ENCODE measurements at places on chromosomes 1 and 21.

DNA sequence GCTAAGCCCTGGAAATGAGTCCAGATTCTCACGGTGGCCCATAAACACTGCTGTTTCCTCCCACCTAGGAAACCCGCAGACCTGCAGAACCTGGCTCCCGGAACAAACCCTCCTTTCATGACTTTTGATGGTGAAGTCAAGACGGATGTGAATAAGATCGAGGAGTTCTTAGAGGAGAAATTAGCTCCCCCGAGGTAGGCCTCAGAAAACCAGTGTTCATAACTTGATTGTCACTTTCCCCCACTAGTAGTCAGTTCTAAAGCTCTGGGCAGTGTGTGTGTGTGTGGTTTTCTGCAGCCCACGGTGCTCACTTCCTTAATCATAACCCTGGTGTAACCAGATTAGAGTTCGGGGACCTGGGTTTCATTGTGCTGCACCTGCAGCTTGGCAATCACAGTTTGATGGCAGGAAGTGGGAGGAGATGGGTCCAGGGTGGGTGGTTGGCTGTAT lies 39.1 kb downstream of the CLIC6 start:
- DNase-seq, result peak; percentile 53

GRCh38 chr1:168613038-168613451 lies 36.6 kb downstream of the XCL1 start:
- no peak for DNase-seq

DNA sequence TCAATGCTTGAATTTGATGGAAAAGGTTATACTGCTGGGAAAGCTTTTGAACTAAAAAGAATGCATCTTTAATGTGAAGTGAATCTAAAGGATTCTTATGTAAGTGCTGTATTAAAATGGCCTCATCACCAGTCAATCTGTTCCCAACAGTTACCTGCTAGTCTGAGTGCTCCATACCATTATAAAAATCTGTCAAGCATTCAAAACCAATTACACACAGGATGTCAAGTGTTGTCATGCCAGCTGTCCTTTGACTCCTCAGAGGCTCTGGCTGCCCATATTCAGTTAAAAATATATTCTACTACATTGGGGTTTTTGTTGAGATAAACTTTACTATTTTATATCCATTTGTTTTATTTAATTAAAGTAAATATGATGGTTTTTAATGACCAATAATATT lies 1587.7 kb downstream of the AMY1C start:
- DNase-seq, result no peak

GRCh38 chr1:48093696-48094528 lies 96.7 kb upstream of the TRABD2B start:
- DNase-seq, result peak; percentile 79

- no peak for DNase-seq
These were observed 46.6 kb upstream of the C1orf105 start for GRCh38 chr1:172373864-172374263.

- no peak for DNase-seq
These were observed 123.7 kb upstream of the ATP1B1 start for GRCh38 chr1:168982778-168983177.

GRCh38 chr1:22772014-22772413 lies 61.4 kb downstream of the EPHB2 start:
- DNase-seq, result no peak

DNA sequence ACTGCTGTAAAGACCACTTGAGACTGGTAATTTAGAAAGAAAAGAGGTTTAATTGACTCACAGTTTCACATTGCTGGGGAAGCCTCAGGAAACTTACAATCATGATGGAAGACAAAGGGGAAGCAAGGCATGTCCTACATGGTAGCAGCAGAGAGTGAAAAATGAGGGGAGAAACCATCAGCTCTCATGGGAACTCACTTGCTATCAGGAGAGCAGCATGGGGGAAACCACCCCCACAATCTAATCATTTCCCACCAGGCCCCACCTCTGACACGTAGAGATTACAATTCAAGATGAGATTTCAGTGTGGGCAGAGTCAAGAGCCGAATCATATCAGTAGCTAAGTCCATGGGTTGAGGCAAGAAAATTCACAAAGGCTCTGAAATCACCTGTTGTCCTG lies 23.8 kb upstream of the LYPD8 start:
- DNase-seq, result no peak

- DNase-seq, result no peak
These were observed 190.3 kb downstream of the VPS13D start for GRCh38 chr1:12420171-12420570.

DNA sequence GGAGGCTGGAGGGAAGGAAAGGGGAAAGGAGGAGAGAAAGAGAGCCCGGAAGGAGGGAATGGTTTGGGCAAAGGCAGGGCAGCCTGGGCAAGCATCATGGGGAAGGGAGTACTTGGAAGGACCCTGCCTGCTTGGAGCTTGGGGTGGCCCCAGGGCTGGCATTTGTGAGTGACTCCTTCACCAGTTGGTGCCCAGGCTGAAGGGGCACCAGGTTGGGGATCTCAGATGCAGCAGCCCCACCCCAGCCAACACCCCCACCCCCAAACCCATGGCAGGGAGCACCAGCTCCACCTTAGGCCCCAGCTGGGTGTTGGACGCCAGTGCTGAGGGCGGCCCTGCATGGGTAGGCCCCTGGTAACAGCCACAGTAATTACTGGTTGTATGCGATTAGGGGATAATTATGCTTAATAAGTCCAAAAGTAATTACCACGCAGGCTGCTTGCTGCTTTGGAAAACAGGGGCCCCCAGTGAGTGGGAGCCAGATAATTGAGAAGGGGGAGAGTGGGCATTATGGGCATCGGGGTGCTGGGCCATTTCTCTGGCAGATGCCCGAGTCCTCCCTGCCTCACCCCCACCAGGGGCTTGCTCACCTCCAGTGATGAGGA lies 78.3 kb downstream of the VWA5B1 start:
- no peak for DNase-seq

DNA sequence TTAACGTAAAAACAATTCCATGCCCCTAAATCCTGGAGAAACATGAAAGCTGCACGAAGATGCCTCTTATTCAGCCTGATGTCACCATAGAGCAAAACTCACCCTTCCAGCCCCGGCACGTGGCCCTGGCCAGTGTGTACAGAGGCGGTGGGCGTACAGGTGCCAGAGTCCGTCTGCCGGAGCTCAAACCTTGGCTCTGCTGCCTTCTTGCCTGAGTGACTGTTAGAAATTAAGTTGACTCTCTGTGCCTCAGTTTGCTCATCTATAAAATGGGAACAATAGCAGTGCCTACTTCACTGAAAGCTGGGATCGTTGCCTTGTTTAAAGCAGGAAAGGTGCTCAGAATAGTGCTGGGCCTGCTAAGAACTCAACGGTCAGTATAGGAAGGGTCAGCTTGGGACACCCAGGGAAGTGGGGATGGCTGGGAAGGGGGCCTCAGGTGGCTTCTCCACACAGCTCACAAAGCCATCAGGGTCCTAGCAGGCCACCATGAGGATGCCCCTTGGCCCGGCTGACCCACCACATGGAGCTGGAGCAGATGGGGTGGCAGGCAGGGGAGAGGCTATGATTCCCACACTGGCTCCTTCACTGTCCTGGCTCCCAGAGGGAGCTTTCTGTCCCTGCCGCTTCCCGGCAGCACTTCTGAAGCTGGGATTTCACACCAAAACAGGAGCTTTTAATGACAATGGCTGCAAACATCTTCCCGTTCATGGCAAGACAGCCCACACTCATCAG lies 237.2 kb downstream of the NPHP4 start:
- DNase-seq, result no peak

GRCh38 chr1:59295618-59296017 lies 1.3 kb upstream of the FGGY start:
- DNase-seq, result no peak

DNA sequence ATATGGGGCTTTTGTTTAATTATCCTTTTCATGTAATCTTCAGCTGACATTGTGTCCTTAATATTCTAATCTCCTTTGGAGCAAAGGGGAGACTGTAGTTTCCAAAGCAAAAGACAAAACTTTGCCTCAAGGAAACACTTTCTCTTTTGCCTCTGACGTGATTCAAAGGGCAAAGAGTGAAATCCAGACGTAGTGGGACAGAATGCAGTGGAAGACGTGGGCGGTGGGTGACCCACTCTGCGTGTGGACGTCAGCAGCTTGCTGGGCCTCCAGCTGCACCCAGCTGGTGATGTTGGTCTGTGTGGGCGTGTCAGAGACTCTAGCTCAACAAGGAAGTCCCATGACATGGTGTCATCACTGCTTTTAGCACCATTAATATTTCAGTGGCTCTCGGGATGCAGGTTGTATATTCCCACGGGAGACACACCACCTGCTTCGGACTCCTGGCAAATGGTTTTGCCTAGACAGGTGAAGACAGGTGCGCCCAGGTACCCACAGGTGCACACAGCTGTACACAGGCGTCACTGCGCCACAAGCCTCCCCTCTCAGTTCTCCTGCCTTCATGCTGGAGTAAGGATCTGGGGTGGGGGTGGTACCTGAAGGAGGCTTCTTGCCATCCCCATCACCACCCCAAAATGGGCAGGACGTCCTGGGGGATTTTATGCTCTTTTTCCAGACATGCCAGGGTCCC lies 292.1 kb upstream of the VAMP3 start:
- peak; percentile 16 for DNase-seq

GRCh38 chr1:215282557-215282956 lies 200.0 kb downstream of the KCNK2 start:
- DNase-seq, result no peak

DNA sequence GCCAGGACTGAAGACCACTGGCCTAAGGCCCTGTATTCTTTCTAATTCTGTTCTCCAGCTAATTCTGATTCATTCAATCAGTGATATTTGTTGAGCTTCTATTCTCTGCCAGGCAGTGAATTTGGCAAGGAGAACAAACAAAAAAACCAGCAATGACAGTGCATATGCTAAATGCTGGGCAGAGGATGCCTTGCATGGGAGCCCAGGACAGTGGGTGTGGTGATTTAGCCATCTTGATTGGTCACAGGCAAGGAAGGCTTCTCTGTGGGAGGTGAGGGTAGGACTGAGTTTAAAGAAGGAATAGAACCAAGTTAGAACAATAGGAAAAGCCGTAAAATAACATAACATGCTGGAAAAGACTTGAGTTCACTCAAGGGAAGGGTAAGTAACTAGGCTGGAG lies 9.2 kb upstream of the CPT2 start:
- DNase-seq, result no peak

GRCh38 chr1:172545396-172546004 lies 12.6 kb downstream of the SUCO start:
- DNase-seq, result no peak

DNA sequence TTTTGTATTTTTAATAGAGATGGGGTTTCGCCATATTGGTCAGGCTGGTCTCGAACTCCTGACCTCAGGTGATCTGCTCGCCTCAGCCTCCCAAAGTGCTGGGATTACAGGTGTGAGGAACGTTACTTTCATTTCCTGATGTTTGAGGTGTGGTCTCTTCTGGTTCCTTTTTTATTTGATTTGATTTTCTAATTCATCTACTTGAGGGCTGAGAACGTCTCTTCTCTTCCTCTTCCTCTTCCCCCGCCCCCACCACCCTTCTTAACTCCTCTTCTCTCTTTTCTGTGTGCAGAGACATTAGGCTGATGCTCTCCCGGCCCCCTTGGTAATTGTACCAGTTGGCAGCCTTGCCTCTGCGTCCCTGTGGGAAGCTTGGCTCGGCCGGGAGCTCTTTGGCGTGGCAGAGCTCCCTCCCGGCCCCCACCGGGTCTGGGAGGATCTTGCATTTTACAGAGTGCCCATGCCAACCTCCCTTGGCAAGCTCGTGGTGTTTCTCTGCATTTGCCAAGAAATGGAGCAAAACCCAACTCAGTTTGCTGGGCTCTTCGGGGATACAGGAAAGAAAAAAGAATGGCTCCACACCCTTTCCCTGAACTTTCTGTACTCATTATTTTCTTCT lies 19.9 kb downstream of the CRYAA start:
- no peak for DNase-seq
